ENCODE measurements at places on chromosomes 5 and 9.

GRCh38 chr9:120935383-120935857 is 8.8 kb upstream of the TRAF1 start:
- H3K36me3 ChIP-seq: no peaks in the 10 kb centered on the region
- DNase-seq: peak; percentile 89
- no peaks in the 10 kb centered on the region for H3K27me3 ChIP-seq
- H3K4me3 ChIP-seq: peak overlapping the region; percentile 56
- peak overlapping the region; percentile 86 for H3K27ac ChIP-seq

- peak; percentile 14 for DNase-seq
- no peaks in the 10 kb centered on the region for H3K36me3 ChIP-seq
- peaks cover 22% of the 10 kb centered on the region for H3K4me1 ChIP-seq
- no peaks in the 10 kb centered on the region for H3K27me3 ChIP-seq
Observed at GRCh38 chr5:99063737-99064136, 134.9 kb upstream of the CHD1 start.

DNA sequence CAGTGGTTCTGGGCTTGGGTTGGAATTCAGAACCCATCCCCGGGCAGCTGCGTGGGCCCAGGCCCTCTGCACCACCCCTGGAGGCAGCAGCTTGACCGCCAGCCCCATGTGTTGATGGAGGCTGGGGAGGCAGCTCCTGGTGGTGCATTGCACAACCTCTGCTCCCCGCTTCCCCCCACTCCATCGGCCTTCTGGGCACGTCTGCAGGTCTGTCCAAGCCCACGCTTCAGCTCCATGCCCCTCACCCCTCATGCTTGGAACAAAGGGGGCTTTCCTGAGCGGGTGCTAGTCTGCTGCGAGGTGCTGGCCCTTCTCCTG is 1.4 kb downstream of the NCS1 start:
- H3K36me3 ChIP-seq: no peaks in the 10 kb centered on the region
- H3K27me3 ChIP-seq: no peaks in the 10 kb centered on the region
- peak overlapping the region; percentile 74 for H3K4me3 ChIP-seq
- H3K4me1 ChIP-seq: peaks cover 13% of the 10 kb centered on the region
- peak; percentile 98 for DNase-seq

DNA sequence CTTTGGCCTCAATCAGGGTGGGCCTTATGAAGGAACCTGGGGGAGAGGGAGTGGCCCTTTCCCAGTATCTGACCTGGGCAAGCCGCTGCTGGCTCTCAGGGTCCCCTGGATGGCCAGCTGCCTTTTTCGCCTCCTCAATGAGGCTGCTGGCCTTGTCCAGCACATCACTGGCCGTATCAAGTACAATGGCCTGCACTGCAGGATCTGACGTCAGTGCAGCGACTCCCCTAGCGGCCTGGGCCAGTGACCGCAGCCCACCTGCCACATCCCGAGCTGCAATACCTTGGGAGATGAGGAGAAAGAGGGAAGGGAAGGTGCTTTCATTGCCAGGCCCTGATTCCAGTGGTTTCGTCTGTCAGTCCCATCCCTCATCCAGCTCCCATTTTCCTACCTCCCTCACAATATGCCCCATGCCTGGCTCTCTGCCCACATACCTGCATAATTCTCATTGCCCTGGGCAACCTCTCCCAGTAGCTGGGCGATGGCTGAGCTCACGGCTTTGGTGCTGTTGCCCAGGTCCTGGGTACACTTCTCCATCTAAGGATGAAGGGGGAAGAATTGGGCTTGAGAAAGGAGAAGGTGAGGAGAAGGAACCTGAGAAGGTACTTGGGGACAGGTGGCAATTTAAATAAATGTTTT is 19.1 kb downstream of the TLN1 start:
- H3K27me3 ChIP-seq: no peaks in the 10 kb centered on the region
- H3K4me1 ChIP-seq: no peaks in the 10 kb centered on the region
- no peak overlapping the region for H3K4me3 ChIP-seq
- H3K36me3 ChIP-seq: peaks cover 98% of the 10 kb centered on the region
- H3K27ac ChIP-seq: no peak overlapping the region

- H3K27ac ChIP-seq: no peak overlapping the region
- no peak for DNase-seq
- peaks cover 63% of the 10 kb centered on the region for H3K36me3 ChIP-seq
- H3K27me3 ChIP-seq: no peaks in the 10 kb centered on the region
- no peaks in the 10 kb centered on the region for H3K4me1 ChIP-seq
Observed at GRCh38 chr5:176904276-176904675, 5.1 kb upstream of the HK3 start.

DNA sequence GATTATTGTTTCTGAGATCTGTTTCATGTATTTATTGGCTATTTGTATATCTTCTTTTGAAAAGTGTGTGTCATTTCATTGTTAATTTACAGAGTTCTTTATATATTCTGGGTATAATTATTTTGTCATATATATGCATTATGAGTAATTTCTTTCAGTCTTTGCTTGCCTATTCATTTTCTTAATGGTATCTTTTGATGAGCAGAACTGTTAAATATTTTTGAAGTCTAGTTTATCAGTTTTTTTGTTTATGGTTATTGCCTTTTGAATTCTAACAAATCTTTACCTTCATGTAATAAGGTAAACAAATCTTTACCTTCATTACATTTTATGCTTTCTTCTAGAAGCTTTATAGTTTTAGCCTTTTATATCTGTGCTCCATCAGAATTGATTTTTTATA is 66.4 kb downstream of the CSNK1G3 start:
- H3K36me3 ChIP-seq: peaks cover 7% of the 10 kb centered on the region
- DNase-seq: no peak
- H3K4me1 ChIP-seq: no peaks in the 10 kb centered on the region
- H3K4me3 ChIP-seq: no peak overlapping the region
- H3K27me3 ChIP-seq: no peaks in the 10 kb centered on the region

GRCh38 chr5:43305948-43306565 is 7.2 kb downstream of the HMGCS1 start:
- H3K4me3 ChIP-seq: no peak overlapping the region
- H3K27ac ChIP-seq: no peak overlapping the region
- no peaks in the 10 kb centered on the region for H3K27me3 ChIP-seq
- H3K36me3 ChIP-seq: peaks cover 3% of the 10 kb centered on the region
- peaks cover 4% of the 10 kb centered on the region for H3K4me1 ChIP-seq
- DNase-seq: peak; percentile 47

GRCh38 chr5:140881889-140882590 is at the start of gene PCDHA13:
Gene PCDHA13, plus strand, starts transcription at chr5:140882124. Its CDS starts 145 bp downstream, at chr5:140882269.
- no peaks in the 10 kb centered on the region for H3K27me3 ChIP-seq
- peak; percentile 54 for DNase-seq
- no peaks in the 10 kb centered on the region for H3K36me3 ChIP-seq
- no peaks in the 10 kb centered on the region for H3K4me1 ChIP-seq

DNA sequence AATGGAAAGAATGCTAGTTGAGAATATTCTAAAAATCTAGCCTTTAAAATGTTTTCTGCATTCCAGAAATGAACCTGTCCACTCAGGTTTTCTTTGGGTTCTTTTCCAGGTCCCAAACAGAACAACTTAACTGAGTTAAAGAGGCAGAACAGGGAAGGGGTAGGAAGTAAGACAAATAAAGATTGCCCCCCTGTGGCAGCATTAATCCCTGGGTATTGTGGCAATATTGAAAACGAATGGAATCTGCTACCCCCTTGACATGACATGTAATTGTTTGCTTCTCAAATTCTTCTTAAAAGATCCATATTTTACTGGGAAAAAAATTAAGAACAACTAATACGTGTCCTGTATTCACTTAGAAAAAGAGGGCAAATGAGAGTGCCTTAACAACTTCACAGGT is 9.3 kb upstream of the RBM22 start:
- no peak for DNase-seq
- no peak overlapping the region for H3K4me3 ChIP-seq
- no peaks in the 10 kb centered on the region for H3K4me1 ChIP-seq
- H3K36me3 ChIP-seq: peaks cover 71% of the 10 kb centered on the region

DNA sequence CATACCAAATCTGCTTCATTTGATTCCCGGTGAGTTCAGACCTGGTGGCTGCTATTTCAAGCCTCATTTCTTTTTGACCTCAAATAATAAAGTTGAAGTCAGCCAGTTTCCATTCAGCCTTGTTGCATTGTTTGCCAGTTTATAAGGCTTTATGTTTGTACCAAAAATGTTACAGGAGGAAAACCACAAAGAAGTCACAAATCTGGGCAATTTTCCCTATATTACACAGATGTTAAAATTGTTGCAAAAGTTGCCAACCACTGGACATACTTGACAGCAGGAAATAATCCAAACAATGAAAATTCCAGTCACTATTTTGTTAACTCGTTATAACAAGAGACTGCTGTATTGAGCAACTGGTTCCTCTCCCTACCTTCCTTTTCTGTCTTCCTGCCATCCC is 1325.0 kb upstream of the DMAC1 start:
- no peaks in the 10 kb centered on the region for H3K4me1 ChIP-seq
- no peak for DNase-seq
- H3K27ac ChIP-seq: no peak overlapping the region
- no peak overlapping the region for H3K4me3 ChIP-seq

DNA sequence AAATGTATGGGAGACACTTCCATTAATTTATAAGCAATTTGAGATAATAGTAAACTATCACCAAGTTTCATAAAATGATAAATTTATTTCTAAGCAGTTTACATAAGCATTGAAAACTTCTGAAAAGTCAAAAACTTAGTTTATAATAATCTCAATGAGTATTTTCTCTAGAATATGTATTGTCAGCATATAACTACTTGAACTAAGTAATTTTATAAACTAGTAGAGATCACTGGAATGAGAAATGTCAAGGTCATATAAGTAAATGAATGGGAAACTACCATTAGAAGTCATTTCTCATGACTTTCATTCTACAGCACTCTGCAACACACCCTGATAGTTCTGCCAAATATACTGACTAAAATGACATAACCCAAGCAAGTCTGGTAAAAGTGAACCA is 3.4 kb downstream of the TBCA start:
- H3K27ac ChIP-seq: no peak overlapping the region
- H3K27me3 ChIP-seq: no peaks in the 10 kb centered on the region
- peaks cover 13% of the 10 kb centered on the region for H3K36me3 ChIP-seq
- no peak overlapping the region for H3K4me3 ChIP-seq
- peaks cover 21% of the 10 kb centered on the region for H3K4me1 ChIP-seq

- no peaks in the 10 kb centered on the region for H3K4me1 ChIP-seq
- no peak overlapping the region for H3K27ac ChIP-seq
- no peaks in the 10 kb centered on the region for H3K27me3 ChIP-seq
- no peak for DNase-seq
Observed at GRCh38 chr5:1219768-1220100, 5.4 kb upstream of the SLC6A18 start.

DNA sequence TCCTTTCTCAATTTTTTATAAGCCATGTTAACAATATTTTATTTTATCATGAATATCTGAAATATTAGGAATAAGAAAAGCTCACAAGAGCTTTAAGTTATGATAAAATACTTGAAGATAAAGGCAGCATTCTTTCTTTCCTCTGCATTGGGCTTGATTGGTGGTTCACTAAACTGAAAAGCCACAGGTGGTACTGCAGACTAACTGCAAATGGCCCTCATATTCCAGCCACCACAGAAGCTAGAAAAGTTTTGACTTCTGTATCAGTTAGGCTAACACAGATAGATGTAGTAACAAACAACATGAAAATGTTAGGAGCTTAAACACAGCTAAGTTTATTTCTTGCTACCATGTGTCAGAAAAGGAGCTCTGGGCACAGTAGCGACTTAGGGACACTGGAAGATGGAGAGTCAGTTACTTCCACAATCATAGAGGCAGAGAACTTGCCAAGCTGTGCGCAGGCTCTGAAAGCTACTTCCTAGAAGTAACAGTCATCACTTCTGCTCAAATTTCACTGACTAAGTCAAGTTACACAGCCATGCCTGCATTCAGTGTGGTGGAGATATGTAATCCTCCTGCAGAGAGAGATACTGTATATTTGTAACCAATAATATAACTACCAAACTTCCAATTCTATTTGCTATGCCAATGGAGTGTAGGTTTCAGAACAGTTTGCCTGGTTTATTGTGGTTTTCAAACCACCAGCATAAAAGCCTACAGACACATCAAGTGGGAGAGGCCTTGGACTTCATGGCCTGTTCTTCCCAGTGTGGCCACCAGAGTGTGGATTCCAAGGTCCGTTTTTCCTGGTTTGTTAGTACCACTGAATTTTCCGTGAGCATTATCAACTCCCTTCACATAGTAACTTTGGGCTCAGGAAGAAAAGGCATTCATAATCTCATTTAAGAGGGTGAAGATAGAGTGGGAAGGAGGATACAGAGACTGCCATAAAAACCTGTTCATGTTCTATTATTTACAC is 268.3 kb downstream of the PJA2 start:
- H3K4me3 ChIP-seq: no peak overlapping the region
- H3K27me3 ChIP-seq: no peaks in the 10 kb centered on the region
- no peak overlapping the region for H3K27ac ChIP-seq
- DNase-seq: no peak
- no peaks in the 10 kb centered on the region for H3K36me3 ChIP-seq

GRCh38 chr5:16612007-16612406 is 4.8 kb downstream of the RETREG1 start:
- H3K4me3 ChIP-seq: no peak overlapping the region
- DNase-seq: no peak
- H3K4me1 ChIP-seq: peaks cover 3% of the 10 kb centered on the region
- no peaks in the 10 kb centered on the region for H3K36me3 ChIP-seq
- peaks cover 19% of the 10 kb centered on the region for H3K27me3 ChIP-seq

- no peak overlapping the region for H3K27ac ChIP-seq
- no peak overlapping the region for H3K4me3 ChIP-seq
- H3K36me3 ChIP-seq: no peaks in the 10 kb centered on the region
- DNase-seq: peak; percentile 14
- no peaks in the 10 kb centered on the region for H3K27me3 ChIP-seq
Observed at GRCh38 chr9:80932181-80932580, 757.2 kb downstream of the TLE1 start.

DNA sequence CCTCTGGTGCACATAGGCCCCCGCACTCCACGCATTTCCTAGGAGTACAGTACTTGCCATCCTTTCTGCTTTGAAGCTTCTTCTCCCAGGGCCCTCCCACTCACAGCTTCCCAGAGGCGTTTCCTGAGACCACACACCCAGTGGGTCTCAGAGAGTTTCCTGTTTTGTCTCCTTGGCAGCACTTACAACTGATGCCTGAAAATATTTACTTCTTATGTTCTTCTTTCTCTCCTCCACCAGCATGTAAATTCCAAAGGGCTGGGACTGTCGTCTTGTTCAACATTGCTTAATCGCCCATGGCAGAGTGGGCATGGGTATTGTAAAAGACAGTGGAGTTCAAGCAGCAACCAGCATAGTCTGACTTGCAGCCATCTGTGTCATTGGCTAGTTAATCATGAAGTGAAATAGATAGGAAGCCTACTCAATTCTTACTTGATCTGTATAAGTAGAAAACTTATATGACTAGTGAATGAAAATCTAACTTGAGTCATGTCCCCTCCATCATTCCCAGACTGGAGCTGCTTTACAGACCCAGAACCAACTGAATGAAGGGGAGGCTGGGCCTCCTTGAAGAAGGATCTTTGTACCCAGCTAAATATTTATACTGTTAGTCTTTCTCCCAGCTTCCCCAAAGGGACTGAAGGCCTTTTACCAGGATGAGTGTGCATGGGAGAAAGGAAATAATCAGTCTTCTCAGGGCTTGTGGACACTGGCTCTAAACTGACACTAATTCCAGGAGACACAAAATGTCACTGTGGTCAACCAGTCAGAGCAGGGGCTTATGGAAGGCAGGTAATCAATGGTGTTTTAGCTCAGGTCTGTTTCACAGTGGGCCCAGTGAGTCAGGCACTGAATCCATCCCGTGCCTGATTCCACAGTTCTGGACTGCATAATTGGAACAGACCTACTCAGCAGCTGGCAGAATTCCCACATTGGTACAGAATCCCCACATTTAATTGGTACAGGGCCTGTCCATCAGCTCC is 116.4 kb downstream of the SV2C start:
- no peaks in the 10 kb centered on the region for H3K27me3 ChIP-seq
- no peak for DNase-seq
- no peaks in the 10 kb centered on the region for H3K36me3 ChIP-seq
- no peak overlapping the region for H3K4me3 ChIP-seq

All from osteoblast (primary cell).